ENCODE measurements at places on chromosomes 12 and 14.
A peak's percentile ranks its signal among the peaks of the same experiment; 100 is the strongest.

DNA sequence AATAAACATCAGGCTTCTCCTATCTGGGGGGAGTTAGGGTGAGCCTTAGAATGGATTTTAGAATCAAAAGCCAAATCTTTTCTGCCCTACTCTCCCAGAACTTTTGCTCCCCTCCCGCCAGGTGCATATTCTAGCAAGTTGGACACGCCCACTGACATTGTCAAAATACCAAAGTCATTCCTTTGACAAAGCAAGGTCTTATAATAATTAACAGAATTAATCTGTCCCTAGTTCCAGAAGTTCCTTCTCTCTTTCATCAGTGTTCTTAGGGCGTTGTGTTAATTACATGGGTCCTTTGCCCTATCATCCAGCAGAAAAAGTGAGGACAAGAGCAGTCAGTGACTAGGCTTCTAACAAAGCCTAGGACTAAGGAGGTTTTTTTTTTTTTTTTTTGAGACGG is 2.4 kb downstream of the PRR13 start:
- DNase-seq, result no peak

DNA sequence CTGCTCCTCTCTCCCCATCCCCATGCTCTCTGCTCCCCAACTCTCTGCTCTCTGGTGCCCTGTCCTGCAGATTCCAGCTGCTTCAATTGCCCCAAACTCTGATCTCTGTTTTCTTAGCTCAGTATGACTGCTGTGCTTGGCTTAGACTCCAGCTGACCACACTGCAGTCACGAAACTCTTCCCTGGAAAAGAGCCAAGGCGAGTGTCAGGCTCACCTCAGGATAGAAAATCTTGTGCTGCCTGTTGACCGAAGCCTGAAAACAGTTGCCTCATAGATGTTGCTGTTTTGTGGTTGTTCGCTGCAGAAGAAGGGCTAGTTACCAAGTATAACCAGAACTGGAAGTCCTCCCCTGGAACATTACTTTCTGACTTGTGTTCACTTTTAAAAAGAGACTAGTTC is 6.7 kb upstream of the STON2 start:
- no peak for DNase-seq

DNA sequence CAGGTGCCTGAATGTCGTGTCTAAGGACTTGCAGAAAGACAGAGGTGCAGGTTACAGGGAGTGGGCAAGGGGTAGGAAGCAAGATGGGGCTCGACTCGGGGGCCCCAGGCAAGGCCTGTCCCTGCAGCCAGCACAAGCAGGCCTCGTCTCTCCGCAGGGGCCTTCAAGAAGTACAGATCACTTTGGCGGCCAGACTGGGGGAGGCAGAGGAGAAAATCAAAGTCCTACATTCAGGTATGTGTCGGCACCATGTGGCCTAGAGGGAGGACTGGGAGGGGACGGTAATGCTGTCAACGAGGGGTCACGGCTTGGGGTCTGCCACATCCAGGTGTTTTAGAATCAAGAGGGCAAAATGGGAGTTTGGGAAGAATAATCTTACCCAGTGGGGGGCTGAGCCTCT is 73.7 kb downstream of the PHETA1 start:
- no peak for DNase-seq

GRCh38 chr14:50954811-50955372 is 10.6 kb upstream of the PYGL start:
- peak; percentile 62 for DNase-seq

GRCh38 chr12:111152561-111152960 is 216.3 kb downstream of the PHETA1 start:
- DNase-seq, result no peak

GRCh38 chr12:25866586-25867378 is 91.7 kb upstream of the RASSF8 start:
- no peak for DNase-seq

GRCh38 chr12:93804392-93805179 is 127.4 kb downstream of the CRADD start:
- no peak for DNase-seq

DNA sequence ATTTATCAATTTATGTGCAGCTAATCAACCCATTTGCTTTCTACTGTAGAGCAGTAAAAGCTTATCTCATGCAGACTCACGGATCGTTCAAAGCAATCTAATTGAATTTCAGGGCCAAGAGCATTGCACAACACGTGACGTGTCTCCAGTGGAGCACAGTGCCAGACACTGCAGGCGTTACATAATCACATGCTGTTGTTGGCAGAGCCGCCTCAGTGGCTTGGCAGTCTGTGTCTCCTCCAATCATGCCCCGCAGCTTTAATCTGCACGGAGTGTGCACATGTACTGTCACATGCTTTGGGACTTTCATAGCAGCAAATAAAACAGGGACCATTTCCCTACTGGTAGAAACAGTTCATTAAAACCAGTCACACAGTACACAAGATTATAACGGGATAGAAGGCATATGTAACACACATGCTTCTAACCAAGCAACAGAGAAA is 309.3 kb downstream of the ITPR2 start:
- no peak for DNase-seq

GRCh38 chr12:121983536-121984210 is 38.0 kb upstream of the BCL7A start:
- no peak for DNase-seq

- DNase-seq, result no peak
These were observed 105.6 kb downstream of the KSR2 start for GRCh38 chr12:117863002-117863709.

DNA sequence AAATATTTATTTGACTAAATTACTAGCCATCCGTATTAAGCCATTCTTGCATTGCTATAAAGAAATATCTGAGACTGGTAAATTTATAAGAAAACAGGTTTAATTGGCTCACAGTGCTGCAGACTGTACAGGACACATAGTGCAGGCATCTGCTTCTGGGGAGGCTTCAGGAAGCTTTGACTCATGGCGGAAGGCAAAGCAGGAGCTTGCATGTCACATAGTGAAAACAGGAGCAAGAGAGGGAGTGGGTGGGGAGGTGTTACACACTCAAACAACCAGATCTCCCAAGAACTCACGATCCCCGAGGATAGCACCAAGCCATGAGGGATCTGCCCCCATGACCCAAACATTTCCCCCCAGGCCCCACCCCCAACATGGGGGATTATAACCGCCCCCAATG is 26.7 kb upstream of the RAB21 start:
- no peak for DNase-seq

DNA sequence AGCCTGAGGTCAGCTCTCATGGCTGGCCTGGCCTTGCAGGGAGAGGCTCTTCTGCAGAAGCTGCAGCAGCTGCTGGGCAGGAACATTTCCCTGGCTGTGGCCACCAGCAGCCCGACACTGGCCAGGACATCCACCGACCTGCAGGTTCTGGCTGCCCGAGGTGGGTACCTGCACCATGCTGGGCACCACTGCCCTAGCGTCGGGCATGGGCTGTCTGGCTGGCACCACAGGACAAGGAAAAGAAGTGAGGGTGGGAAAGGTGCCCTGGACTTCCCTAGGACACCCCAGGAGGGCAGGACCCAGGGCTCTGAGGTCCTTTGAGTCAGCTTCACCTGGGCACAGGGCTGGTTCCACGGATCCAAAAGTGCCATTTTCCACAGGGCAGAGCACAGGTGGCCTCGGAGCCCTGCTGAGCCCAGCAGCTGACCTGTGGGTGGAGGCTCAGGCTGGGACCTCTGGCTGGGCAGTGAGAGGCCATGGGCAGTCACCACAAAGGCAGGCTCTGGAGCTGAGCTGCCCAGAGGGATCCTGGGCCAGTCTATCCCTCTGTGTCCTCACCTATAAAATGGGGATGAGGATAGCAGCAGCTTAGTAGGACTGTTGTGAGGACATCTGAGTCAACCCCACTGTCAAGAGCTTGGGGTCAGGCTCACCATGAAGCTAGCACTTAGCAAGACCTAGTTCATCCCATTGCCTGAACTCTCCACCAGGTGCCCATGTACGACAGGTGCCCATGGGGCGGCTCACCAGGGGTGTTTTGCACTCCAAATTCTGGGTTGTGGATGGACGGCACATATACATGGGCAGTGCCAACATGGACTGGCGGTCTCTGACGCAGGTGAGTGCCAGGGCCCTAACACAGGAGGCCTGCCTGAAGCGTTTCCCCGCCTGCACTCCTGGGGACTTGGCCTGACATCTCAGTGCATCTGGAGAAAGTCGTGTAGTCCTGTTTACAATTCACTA is 4.9 kb downstream of the PLD4 start:
- no peak for DNase-seq

DNA sequence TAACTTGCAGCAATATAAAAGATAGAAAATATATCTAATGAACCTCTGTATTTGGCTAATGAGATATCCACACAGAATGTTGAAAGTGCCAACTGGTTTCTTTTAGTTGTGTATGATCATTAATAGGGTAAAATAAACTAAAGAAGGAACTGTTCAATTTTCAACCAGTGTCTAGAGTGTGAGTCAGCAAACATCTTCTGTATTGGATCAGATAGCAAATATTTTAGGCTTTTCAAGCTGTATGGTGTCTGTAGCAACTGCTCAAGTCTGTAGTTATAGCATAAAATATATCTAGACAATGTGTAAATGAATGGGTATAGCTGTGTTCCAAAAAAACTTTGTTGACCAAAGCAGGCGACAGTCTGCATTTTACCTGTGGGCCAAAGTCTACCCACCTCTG is 23.5 kb upstream of the NOVA1 start:
- no peak for DNase-seq

- DNase-seq, result no peak
These were observed 4.5 kb downstream of the RPS26 start for GRCh38 chr12:56046027-56046780.

DNA sequence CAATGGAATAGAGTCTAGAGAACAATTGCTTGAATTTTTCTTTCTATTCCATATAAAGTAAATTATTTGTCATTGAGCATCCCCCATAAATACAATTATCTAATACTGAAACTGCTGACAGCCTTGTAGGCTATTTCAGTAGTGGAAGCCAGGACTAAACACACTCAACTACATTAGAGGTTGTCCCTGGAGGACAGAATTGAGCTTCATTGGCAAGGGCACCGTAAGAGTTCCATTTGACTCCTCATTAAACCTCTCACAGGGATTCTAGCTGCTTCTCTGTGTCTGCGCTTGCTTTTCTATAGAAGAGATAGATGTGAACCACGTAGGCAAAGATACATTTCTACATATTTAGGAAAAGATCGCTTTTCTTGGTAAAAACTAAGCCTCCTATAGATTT is 3.5 kb upstream of the PTPRO start:
- no peak for DNase-seq

GRCh38 chr14:69580009-69580577 is 5.4 kb upstream of the CCDC177 start:
- peak; percentile 55 for DNase-seq

DNA sequence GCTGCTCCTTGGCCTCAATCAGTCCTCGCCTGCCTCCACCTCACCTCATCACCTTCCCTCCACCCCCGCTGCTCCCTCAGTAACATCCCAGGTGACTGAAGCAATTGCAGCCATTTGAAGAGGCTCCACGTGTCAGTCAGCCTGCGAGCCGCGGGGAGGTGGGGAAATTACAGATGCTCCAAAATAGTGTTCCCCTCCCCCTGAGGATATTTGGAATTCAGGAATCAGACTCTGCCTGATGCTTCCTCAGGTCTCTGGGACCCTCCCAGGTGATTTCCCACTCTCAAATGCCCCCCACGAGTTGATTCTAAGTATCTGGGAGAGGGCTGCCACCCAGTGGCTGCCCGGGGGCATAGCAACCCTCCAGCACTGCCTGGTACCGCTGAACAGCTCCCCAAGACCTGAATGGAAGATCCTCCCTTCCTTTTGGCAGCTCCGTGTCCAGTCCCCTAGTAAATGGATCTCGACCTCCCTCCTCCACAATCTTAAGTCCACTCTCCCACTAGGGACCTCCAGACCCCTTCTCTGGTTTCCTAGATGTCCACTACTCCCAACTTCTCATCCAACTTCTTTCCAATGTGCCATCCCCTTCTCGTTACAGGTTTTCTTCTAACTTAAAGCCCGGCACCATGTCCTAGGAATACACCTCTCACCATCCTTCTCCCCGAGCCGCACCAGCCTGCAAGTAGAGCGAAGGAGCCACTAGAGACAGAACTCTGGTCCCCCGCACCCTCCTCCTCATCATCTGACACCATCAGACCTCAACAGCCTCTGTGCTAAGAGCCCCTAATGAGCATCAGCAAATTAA is 1.4 kb upstream of the ASIC1 start:
- DNase-seq, result peak; percentile 76

GRCh38 chr14:88975043-88975830 is 150.8 kb downstream of the TTC8 start:
- no peak for DNase-seq

DNA sequence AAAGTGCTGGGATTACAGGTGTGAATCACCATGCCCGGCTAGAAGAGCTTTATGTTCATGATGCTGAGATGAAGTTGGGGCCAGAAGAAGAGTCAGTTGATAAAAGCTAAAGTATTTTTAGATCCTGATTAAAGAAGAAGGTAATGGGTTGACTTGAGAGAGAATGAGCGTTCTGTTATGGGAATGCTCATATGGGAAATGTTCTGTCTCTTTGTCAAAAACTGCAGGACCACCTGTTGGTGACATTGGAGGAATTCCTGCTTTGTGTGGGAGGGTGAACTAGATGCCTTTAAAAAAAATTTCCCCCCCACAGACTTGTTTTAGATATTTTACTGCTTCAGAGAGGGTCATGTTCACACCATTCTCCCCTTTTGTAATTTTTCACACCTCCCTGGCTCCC is 6.7 kb downstream of the WDR20 start:
- DNase-seq, result no peak

DNA sequence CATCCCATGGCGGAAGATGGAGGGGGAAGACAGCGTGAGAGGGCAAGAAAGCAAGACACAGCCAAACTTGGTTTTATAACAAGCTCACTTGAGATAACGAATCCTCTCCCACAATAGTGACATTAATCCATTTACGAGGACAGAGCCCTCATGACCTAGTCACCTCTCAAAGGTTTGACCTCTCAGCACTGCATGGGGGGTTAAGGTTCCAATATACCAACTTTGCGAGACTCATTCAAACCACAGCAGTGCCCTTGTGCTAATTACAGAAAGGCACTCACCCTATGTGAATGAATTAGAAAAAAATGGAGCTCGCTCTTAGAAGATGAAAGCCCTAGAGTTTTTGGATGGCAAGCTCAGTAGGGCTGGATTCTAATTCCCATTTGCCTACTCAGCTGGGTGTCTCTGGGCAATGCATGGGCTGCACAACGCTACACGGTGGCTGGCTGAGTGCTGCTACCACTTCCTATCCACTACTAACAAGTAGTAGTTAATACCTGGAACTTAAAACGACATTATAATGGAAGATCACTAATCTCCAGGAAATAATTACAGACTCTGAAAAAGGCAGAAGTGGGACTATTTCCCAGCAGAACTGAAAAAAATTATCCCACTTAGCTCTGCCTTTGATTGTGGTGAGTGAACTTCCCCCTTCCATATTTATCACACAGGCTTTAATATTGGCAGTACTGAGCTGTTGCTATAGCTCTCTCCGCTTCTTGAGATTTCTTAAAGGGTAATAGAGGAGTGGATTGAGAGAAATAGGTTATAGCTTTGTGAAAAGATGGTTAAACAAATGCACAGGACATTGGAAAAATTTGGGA is 27.5 kb downstream of the TESPA1 start:
- no peak for DNase-seq
